Hypothalamus (tissue), 51 donors: ENCODE measurements at places on chromosomes 1 and 21.

GRCh38 chr1:242731446-242731845, 206.9 kb upstream of the PLD5 start:
- DNase-seq = no peak

- no peak for DNase-seq
These were observed 738 bp upstream of the KCNA2 start for GRCh38 chr1:110606657-110607535.

DNA sequence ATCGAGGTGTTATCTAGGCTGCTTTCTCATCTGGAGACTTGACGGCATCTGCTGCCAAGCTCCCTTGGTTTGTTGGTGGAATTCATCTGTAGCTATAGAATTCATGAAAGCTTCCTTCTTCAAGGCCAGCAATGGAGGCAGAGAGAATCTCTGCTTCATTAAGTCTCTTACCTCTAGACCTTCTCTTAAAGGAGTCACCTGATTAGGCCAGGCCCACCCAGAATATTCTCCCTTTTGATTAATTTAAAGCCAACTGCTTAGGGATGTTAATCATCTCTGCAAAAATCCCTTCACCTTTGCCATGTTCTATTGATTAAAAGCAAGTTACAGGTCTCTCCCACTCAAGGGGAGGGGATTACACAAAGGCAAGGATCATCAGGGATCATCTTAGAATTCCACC, 5.3 kb upstream of the NCF2 start:
- no peak for DNase-seq

GRCh38 chr1:40638097-40639036, 27.1 kb downstream of the RIMS3 start:
- DNase-seq = no peak

DNA sequence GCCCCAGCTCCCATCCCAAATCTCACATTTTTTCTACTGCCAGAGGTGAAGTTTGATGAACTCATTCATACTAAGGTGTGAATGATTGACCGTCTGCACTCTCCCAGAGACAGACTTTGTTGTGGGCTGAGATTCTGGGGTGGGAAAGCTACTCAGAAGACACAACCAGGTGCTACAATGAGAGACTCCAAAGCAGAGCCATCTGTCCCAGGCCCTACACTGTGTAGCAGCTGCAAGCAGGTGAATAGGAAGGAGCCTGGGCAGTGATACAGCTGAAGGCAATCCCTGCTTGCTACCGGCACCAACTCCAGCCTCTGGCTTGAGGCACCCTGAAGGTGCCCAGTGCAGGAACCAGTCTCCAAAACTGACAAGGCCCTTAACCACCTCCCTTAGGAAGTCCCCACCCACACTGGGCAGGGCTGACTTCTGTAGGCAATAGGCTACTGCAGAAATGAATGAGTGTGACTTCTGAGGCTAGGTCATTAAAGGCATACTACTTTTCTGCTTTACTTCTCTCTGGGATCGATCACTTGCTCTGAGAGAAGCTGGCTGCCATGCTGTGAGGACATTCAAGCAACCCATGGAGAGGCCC, 79.7 kb upstream of the RUNX3 start:
- DNase-seq = no peak

DNA sequence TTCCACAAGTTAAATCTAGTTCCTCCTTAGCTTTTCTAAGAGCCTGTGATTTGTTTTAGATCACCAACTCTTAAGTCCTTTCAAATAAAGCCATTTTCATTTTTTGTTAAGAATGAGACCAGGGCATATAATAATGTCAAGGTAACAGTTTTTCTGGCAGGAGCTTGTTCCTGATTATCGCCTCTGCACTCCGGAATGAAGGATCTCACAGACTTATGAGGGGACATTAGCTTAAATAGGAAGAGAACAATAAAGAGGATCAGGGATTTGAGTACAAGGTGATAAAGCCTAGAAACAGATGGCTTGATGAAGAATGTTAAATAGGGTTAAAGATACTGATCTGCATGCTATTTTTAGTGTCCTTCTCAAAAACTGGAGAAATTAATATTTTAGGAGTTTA, 13.6 kb upstream of the OTUD7B start:
- no peak for DNase-seq

DNA sequence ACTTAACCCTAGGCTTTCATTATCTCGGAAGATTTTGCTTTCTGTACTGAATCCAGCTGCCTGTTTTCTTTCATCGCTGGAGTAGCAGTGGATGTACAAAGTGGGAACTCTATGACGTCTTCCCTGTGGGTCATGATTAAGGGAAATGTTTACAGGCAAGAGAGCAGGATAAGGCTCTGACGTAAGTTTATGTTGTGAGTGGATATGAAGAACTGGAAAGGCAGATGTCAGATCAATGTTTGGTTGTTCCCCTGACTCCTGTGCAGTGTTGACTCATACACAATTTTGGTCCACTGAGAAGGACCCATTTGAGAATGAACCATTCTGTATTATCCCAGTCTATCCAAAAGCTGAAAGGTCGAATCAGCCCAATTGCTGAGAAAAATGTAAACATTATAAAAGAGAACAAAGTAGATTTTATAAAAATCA, 292.4 kb downstream of the GRIK1 start:
- no peak for DNase-seq

GRCh38 chr1:221451741-221452140, 290.1 kb downstream of the DUSP10 start:
- no peak for DNase-seq

DNA sequence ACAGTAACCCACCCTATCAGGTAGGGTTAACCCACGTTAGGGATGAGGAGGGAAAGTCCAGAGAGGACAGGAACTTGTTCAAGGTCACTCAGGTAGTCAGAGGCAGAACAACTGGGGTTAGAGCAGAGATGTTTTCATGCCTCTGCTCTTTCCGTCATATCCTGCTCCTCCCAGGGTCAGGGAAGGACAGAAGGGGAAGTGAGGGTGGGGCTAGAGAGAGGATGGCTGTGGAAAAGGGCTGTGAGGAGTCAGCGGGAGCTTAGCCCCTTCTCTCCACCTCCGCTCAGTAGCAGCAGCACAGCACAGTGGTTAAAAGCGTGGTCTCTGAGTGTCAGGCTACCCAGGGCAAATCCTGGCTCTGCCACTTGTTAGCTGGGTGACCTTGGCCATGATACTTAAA, 36.5 kb downstream of the DDX20 start:
- no peak for DNase-seq

DNA sequence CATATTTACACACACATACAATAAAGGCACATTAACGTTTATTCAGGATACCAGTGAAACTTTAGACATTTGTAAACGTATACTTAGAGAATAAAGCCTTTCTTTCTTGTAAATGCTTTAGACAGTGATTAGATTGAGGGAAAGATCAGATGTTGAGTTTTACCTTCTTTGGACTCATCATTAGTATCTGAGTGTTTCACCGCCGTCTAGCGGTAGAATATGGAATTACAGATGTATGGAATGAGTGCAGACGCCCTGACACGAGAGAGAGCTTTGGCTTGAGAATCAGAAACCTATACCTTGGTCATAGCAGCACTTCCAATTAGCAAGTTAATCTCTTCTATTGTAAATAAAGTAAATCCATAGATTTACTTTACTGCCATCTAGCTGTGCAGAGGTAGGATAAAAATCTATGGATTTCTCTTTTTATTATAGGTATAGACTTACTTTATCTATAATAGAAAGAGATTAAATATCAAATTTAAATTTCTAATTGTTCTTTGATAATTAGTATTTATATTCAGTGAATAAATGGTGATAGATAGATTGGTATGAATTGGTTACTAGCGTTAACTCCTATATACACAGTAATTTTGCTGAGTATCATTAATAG, 12.6 kb downstream of the FLG2 start:
- DNase-seq = no peak

GRCh38 chr1:94676686-94677085, 135.1 kb upstream of the F3 start:
- DNase-seq = no peak

DNA sequence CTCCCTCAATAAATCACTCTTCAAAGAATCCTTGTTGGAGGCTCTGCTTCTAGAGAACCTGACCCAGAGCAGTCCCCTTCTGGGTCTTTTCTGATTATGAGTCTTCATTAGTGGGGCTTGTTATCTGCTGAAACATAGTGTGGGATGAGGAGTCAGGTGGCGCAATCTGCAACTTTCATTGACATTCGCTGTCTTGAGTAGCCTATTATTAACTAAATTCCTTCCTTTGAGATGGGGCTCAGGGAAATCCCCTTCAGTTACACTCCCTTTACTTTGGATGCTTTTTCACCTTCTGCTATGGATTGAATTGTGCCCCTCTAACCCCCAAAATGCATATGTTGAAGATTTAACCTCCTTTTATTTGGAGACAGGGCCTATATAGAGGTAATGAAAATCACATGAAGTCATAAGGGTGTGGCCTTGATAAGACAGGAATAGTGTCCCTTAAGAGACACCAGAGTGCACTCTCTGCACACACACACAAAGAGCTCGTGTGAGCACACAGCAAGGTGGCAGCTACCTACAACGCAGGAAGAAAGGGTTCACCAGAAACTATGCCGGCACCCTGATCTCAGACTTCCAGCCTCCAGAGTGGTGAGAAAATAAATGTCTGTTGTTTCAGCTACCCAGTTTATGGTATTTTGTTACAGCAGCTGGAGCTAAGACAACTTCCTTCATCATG, 19.5 kb downstream of the DIO1 start:
- DNase-seq = no peak

DNA sequence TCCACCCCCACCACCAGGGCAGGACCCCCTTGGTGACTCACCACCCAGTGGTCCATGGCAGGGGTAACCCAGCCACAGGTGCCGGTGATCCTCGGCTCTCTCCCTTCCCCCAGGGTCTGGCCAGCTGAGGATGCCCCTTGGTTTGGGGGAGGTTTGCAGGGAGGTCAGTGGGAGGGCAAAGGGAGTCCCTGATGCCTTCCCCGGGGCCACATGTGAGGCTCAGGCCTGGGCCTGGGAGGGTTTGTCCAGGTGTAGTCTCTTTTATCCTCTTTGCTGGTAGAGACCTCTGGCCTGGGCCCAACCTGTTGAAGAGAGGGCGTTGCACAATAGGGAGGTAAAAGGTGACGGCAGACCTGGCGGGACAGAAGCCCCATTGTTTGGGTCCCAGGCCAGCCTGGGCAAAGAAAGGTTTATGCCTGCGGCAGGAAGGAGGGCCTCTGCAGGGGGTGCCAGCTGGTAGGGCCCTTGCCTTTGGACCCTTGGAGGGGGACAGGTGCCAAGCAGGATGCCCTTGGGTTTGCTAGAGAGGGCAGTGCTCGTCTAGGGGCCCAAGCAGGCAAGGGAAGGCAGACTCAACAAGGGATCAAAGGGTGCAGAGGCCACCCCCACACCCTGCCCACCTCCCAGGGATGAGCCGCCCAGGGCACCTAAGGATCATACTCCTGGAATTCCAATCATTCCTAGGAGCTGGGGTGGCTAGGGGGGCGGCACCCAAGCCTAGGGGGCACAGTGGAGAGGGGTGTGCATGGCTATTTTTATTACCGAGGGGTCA, 760 bp upstream of the TINAGL1 start:
- DNase-seq = no peak

- DNase-seq = no peak
These were observed 418.7 kb upstream of the RGS18 start for GRCh38 chr1:191739544-191739943.

DNA sequence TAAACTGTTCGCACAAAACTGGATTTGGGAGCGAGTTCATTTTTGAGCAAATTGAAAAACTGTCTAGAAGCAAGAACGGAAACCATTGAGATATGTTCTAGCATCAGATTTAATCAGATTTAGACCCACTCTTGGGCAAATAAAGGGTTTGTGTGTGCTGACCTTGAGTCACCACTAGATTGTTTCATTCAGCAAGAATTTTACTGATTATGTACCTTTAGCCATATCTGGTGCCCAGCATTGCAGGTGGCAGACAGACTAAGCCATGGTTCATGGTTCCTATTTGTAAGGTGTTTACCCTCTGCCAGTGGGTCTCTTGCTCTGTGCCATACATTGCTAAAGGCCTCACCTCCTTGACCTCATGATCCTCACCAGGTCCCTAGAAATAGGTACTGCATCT, 1.4 kb downstream of the NUDC start:
- no peak for DNase-seq

DNA sequence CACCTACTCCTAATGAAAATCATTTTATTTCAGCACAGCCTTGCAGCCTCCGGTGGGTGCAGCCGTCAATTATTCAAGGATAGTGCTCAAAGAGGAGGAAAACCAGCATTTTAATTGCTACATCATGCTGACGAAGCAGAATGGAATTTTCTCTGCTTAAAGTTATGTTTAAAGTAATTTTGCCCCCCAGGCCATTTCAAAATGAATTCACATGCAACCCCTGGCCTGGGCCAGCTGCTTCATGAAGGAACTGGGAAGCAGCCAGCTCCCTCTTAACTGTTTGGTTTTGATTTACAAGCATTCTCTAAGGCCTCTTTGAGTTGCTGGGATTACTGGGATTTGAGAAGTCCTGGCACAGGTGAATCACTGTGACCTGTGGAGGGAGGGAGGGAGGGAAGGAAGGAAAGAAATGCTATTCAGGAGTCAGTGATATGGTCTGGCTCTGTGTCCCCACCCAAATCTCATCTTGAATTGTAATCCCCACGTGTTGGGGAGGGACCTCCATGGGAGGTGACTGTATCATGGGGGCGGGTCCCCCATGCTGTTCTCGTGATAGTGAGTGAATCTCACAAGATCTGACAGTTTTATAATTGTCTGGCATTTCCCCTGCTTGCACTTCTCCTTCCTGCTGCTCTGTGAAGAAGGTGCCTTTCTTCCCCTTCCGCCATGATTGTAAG, 66.0 kb downstream of the PGBD5 start:
- DNase-seq = no peak
